Uterus (tissue), 4 donors: ENCODE measurements at places on chromosomes 13 and 19.

DNA sequence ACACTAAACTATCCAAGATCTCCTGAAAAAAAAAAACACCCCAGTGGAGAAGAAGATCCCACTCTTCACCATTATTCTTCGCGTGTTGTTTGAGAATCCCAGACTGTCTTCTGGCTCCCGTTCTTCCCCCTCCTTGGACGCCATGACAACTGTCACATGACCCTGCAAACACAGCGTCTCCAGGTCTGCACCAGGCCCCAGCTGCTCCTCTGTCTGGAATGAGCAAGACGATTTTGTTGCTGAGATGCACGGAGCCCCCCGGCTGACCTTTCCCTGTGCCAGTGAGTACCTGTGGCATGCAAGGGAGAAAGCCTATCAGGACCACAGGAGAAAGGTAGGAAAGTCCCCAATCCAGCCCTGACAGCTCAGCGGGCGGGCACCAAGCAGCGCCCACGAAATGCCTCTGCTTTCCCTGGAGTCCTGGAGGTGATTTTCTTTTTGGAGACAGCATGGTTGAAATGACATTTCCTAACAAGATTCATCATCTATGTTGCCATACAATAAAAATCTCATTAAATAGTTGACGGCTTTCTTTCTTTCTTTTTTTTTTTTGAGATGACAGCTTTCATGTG, at the start of gene CFAP97D2:
Gene CFAP97D2, plus strand, starts transcription at position 171 of the 572 bp plus-strand sequence. Its CDS starts 74 bp downstream, at position 245.
- DNase-seq, result no peak

DNA sequence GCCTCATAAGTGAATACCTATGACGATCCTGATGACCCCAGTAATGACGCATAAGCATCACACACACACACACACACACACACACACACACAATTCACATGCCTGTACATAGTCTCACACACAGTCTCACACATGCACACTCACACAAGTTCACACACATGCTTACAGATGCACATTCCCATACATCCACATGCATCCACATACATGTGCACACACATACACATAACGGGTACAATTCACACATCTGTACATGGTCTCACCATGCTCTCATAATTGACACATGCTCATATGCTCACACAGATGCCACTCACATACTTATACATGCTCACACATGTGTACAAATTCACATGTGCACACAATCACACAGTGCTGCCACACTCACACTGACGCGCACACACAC, 105.7 kb upstream of the VSTM2B start:
- no peak for DNase-seq

DNA sequence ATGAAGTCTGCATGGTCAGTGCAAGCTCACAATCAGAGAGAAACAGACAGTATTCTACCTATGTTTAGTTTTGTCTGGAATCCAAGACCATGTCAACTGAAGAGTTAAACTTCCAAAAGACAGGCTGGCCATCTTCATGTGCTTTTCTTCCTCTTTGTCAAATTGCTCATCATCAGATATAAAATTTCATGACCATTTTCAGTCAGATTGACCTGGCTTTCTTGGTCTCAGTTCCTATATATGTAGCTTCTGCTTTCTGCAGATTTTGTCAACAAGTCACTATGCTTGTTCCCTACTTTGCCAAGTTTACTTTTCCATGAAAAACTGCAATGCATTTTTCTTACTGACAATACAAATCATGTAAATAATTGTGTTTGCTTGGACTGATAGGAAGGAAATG, 13.9 kb downstream of the SLC46A3 start:
- no peak for DNase-seq

DNA sequence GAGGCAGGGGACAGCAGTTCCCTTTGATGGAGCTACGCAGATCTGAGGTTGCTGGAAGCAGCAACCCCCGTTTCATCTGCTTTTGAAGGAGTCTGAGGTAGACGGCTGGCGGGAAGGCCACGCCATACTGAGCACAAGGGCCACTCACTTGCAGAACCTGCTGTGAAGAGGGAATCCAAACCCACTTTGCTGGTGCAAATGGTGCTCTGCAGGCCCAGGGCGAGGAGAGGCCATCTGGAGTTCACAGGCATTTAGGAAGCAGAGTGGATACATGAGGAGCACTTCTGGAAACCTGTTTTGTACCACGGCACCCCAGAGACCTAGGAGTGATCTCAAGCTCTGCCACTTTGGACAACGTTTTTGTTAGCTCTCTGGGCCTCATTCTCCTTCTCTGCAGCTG, 227.8 kb downstream of the UQCRFS1 start:
- no peak for DNase-seq

DNA sequence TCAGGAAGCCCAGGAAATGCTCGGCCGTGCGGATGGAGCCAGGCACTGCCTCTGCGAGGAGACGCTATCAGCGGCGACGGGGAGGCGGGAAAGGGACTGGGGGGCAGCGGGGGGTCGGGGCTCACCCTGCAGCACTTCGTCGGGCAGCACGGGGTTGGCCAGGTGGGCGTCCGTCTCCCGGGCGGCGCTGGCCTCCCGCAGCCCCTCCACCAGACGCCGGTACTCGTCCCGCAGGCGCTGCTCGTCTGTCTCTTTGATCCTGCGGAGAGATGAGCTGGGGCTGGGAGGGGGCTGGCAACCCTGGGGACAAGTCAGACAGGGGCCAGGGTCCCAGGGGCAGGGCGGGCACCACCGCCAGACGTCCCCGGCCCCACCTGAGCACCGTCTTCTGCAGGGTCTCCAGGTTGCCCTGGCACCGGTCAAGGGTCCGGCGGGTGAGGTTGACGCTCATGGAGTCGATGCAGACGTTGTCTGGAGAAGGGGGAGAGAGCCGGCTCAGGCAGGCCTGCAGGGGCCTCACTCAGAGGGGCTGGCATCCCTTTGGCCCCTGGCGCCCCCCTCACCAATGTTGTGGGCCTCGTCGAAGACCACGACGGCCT, 6.4 kb downstream of the ERCC2 start:
- DNase-seq, result no peak

GRCh38 chr13:100733261-100733660, 58.7 kb upstream of the TMTC4 start:
- no peak for DNase-seq

DNA sequence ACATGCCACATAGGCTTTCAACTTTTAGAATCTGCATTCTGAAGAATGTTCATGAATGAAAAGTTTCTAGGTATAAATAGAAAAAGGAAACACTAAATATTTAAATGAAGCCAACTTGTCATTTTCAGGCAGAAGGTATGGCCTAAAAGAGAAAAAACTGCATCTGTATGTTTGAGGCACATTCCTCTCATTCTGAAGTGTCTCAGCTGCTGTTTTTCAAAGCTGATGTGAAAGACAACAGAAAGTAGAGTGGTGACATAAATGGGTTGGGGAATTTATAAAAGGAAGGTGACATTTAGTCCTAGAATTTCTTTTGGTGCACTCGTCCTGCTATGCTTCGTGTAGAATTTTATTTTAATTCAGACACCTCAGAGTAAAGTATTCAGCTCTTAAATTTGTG, 539.6 kb upstream of the SLITRK5 start:
- DNase-seq, result no peak

DNA sequence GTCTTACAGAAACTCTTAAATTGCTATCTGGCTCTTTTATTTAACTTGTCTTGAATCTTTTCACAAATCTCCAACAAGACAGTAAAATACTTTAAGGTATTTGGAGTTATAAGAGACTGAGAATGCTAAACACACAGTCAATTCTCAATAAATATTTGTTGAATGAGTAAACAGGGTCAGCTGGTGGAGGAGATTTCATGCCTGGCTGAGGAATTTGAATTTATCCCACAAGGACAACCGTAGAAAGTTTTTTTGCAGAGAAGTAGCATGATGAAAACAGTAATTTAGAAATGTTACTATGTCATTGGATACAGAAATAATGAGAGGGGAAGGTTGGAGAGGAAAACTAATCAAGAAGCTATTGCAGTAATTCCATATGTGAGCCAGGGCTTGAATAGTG, 1223.7 kb downstream of the PCDH17 start:
- no peak for DNase-seq

DNA sequence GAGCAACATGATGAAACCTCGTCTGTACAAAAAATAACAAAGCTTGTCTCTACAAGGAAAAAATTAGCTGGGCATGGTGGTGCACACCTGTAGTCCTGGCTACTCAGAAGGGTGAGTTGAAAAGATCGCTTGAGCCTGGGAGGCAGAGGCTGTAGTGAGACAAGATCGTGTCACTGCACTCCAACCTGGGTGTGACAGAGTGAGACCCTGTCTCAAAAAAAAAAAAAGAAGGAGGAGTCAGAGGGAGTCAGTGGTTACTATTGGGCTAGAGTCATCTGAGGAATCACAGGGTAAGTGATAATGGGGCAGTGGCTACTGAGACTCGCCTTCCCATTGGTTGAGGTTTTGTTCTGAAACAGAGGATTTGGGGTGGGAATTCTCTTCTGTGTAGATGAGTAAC, 1.9 kb upstream of the GPI start:
- DNase-seq, result no peak

DNA sequence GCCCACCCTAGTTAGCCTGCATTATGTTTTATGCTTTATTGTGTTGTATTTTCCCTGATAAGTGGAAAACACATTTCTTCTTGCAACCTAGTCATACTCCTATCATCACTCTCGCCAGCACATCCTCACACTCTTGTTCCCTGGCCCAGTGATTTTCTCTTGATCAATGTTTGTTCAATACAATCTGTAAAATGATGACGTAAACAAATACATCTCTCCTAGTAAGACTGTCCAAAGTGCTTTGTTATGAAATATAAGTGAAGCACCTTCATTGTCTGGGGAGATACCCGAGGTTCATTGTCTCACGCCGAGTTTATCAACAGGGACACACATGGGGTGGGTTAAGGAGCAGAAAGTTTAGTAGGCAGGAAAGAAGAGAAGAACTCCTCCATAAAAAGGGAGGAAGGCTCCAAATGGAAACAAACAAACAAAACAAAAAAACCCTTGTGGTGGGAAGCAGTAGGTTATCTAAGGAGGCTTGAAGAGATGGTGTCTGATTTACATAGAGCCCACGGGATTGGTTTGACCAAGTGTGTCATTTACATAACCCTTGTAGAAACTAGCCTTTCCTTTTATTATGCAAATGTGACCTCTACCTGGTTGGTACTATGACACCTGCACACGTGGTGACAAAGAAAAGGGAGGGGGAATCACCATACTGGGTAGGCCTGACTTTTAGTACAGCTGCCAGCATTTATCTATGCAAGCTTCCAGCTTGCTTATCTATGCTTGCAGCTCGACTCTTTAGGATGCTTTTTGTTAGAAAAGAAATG, 1317.9 kb upstream of the SPRY2 start:
- DNase-seq, result no peak

- DNase-seq, result no peak
Observed at GRCh38 chr19:44602081-44602480, 11.3 kb upstream of the IGSF23 start.

- no peak for DNase-seq
Observed at GRCh38 chr19:46478356-46478986, 7.1 kb upstream of the PNMA8A start.

DNA sequence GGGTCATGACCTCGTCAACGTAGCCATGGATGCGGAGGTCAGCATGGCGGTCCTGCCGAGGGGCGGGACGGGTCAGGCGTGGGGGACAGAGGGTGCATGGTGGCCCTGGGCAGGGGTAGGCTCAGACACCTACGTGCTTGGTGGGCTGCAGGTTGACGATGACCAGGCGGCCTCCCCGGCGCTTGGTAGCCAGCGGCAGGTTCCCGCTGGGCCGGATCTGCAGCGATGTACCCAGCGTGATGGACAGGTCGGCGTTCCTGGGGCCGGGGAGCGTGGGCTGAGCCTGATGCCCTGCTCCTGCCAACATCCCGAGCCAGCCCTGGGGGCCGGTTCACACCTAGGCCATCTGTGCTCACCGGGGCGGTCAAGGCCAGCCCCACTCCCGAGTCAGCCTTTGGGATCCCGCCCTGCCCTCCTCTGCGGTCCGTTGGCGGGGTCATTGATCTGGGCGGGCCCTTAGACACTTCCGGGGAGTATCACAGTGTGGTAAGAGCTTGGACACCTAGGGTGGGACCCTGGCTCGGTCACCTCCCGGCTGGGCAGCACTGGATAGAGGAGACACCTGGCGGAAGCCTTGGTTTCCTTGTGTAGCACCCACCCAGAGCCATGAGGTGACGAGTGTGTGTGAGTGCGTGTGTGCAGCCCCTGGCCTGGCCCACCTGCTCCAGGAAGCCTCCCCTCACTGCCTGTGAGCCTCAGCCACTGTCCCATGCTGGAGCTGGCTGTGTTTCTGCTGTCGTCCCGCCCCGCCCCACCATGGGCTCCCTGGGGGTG, 7.3 kb downstream of the SIRT6 start:
- DNase-seq, result no peak

- DNase-seq, result no peak
Observed at GRCh38 chr13:108352599-108352998, 83.1 kb downstream of the TNFSF13B start.

- no peak for DNase-seq
Observed at GRCh38 chr13:99600318-99600717, 99.0 kb downstream of the TM9SF2 start.

DNA sequence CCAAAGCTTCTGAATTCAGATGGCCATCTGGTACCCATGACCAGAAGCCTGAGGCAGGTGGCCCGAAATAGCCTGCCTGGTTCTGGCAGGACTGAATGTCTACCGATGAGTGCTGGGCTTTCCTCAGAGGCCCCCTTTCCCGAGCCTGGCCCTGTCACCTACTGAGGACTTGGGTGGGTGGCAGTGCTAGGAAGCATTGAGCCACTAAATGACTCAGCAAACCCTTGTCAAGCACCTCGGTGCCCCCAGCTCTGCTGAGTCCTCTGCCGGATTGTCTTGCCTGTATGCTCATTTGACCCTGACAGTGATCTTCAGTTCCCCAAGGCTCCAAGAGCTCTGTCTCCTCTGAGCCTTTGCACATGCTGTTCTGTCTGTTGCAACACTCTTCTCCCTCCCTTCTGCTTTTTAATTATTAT, 17.9 kb downstream of the PPP1R37 start:
- DNase-seq, result no peak

- no peak for DNase-seq
Observed at GRCh38 chr19:45103156-45103507, 10.2 kb downstream of the PPP1R37 start.

- DNase-seq, result no peak
Observed at GRCh38 chr13:112102243-112102642, 35.3 kb downstream of the SOX1 start.

DNA sequence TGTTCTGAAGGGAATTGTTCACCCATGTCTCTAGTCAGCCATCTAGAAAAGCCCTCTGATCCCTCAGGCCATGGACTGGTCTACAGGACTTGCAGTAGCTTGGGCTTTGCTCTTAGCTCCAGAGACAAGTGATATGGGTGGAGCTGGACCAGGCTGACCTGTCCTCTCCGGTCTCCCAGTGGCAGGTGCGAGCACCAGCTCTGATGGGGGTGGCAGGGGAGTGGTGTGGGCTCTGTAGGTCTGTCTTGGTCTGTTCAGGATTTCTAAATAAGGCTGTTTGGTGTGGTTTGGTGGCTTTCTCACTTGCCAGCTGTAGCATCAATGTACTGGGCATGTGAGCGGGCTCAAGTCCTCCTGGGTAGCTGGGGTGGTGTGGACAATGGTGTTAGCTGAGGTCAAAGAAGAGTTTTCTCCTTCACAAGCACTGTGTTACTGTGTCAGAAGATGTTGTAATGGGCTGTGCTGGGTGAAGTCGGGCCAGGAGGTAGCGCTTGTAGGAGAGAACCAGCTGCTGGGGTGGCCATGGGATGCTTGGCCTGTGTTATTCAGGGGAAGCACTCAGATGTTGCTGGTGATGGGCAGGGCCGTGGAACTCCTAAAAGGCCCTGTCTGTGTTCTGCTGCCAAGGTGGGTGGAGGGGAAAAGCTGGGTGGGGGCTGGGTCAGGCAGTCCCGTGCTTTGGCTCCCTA, 16.9 kb downstream of the GPC6 start:
- no peak for DNase-seq

- no peak for DNase-seq
Observed at GRCh38 chr19:45793876-45794275, 1.2 kb upstream of the DMWD start.
